Fibroblast of the aortic adventitia (primary cell): ENCODE measurements at places on chromosomes 7 and 10. TPM values are rescaled to one million over a fixed set of nuclear protein-coding genes. Genes with fewer than 3 reads are reported as not detected.

The CYP26C1 gene
- 0.09 TPM in 1 of 2 replicates, not detected in the other for total RNA-seq

The GPR26 gene
- under 0.01 TPM in 1 of 2 replicates, not detected in the other for total RNA-seq

The CFAP70 gene
- total RNA-seq = 1.4 and 6.1 TPM in 2 replicates

The SOSTDC1 gene
- total RNA-seq = 0.36 TPM in 1 of 2 replicates, not detected in the other

The FAM237B gene
- not detected in 2 replicates for total RNA-seq

The PALD1 gene
- total RNA-seq = 0.16 and 0.18 TPM in 2 replicates

The RARRES2 gene
- total RNA-seq = 1.4 and 76.1 TPM in 2 replicates

The TBXAS1 gene
- total RNA-seq = 2.4 and 2.6 TPM in 2 replicates

The EBLN1 gene
- total RNA-seq = not detected in 2 replicates

The ITPRIP gene
- total RNA-seq = 6.2 and 15.7 TPM in 2 replicates

The MYL10 gene
- not detected in 2 replicates for total RNA-seq

The CAMK1D gene
- 2.3 and 9.8 TPM in 2 replicates for total RNA-seq

The FGL2 gene
- 39.3 and 64.4 TPM in 2 replicates for total RNA-seq

The ZNF117 gene
- total RNA-seq = 5.1 and 7.9 TPM in 2 replicates
